Panc1 (cell line): ENCODE measurements at places on chromosomes 13 and 19.

DNA sequence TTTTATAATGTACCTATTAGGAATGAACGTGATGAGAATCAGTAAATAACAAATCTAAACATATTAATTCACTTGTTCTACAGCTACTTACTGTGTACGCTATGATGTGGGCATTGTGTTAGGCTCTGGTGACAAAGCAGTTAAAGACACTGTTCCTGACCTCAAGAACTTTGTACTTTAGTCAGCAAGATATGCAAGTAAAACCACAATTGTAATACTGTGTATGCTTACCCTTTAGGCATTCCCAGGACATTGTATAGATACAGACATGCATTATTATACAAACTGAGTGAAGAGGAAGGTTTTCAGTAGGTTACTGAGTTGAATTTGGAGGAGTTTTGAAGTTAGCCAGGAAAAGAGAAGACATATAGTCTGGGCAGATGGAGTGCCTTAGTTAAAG lies 435.8 kb downstream of the HS6ST3 start:
- DNase-seq, result no peak

- DNase-seq, result no peak
Measured at GRCh38 chr13:30615866-30616541, 1.7 kb upstream of the USPL1 start.

DNA sequence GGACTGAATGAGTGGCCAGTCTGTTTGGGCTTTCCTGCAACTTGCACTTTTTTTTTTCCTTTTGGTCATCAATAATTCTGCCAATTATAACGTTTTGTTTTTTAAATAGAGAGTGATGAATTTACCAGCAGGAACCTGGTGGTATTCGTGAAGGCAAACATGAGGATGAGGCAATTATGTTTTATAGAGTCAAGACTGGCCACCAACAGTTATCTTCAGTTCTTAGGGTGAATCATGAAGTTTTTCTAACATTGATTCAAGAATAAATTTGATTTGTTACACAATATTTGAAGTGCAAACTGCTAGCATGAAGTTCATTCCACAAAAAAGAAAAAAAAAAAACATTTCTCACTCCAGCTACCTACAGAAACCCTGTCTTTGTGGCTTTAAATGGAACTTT lies 244.5 kb downstream of the SPRY2 start:
- DNase-seq, result no peak

DNA sequence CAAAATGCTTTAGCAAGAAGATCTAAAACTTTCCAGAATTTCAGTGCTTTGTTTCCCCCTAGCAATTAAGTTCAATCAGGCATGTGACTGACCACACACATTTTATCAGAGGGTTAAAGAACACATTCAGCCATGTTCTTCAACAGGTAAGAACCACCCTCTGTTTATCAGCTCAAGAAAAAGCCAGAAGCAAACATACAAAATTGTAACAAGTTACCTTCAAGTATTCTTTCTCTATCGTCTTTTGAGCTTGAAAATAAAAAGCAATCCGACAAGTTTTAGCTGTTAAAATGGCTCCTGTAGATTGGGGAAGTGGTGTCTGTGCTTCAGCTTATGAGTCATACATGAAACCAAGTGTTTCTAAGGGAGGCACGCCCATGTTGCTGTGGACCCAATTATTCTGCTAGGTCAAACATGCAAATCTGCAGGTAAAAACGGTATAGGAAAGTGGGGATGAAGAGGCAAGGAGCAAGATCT lies at the start of gene ELF1:
ELF1 (minus strand) TSS at position 306 of the 477 bp plus-strand sequence. CDS start 37,262 bp downstream, outside the sequence.
- no peak for DNase-seq

GRCh38 chr13:22062478-22063205 lies 391.8 kb downstream of the FGF9 start:
- no peak for DNase-seq

GRCh38 chr19:29917911-29918310 lies 24.1 kb upstream of the URI1 start:
- no peak for DNase-seq

- no peak for DNase-seq
Measured at GRCh38 chr13:50014386-50014785, 858 bp upstream of the KCNRG start.

- no peak for DNase-seq
Measured at GRCh38 chr13:40208517-40208916, 457.9 kb downstream of the FOXO1 start.

GRCh38 chr19:47716270-47716937 lies 3.2 kb downstream of the EHD2 start:
- DNase-seq, result no peak

GRCh38 chr13:93173654-93174053 lies 53.0 kb upstream of the GPC6 start:
- DNase-seq, result no peak

- no peak for DNase-seq
Measured at GRCh38 chr13:103102482-103102881, 36.3 kb upstream of the SLC10A2 start.

- no peak for DNase-seq
Measured at GRCh38 chr19:4930664-4931063, 21.4 kb downstream of the UHRF1 start.

GRCh38 chr13:100269837-100270236 lies 180.9 kb downstream of the PCCA start:
- no peak for DNase-seq

- DNase-seq, result no peak
Measured at GRCh38 chr19:54572696-54573311, 786 bp upstream of the LILRA2 start.

DNA sequence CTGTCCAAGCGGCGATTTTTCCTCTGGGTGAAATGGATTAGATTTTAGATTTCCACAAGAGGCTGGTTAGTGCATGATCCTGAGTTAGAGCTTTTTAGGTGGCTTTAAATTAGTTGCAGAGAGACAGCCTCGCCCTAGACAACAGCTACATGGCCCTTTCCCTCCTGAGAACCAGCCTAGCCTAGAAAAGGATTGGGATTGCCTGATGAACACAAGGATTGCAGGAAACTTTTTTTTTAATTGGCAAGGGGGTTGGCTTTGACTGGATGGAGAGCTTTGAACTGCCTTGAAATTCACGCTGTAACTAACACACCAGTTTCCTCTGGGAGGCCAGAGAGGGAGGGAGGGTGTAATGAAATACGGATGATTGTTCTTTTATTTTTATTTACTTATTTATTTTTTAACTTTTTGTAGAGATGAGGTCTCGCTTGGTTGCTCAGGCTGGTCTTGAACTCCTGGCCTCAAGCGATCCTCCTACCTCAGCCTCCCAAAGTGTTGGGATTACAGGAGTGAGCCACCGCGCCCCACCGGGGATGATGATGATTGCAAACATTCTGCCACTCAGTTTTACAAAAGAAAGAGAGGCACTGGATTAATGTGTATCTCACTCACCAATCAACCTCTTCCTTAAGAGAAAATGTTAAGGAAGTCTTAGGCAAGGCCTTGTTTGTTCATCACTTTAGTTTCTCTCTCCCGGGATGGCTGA lies 1.9 kb downstream of the LDLR start:
- no peak for DNase-seq

DNA sequence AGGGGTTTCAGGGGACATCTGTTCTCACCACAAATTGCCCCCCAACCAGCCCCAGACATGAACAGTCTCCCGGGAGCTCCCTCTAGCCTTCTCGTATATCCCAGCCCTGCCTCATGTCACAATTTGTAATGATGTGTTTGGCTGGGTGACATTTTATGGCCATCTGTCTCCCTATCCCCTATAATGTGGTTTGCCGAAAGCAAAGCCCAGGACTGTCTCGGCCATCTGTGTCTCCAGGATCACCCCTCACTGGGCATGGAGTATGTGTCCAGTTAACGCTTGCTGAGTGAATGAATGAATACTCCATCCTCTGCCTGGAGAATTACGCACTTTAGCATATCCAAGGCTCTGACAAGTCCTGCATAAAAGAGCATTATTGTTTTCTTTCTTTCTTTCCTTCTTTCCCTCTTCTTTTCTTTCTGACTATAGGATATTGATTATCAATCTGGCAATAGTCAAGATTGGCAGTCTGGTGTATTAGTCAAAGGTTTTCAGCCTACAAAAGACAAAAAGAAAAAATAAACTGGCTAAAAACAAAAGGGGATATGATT lies 15.1 kb downstream of the HPN start:
- DNase-seq, result no peak

- DNase-seq, result no peak
Measured at GRCh38 chr13:43196086-43196621, 172.8 kb downstream of the DNAJC15 start.

DNA sequence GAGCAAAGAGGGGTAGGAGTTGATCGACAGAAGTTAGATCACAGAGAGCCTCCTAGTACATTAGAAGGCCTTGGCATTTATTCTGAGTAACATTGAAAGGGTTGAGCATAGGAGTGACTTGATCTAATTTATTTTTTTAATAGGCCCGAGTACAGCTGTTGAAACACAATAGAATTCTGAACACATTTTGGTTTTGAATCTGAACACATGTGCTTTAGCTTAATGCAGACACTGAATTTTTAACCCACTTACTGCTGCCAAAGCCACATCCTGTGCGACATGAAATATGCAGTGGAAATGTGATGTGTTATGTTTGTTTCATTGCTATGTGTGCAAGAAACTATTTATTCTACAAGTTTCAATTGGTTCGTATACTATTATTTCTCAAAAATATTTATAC lies 1505.9 kb downstream of the PCDH9 start:
- DNase-seq, result no peak

DNA sequence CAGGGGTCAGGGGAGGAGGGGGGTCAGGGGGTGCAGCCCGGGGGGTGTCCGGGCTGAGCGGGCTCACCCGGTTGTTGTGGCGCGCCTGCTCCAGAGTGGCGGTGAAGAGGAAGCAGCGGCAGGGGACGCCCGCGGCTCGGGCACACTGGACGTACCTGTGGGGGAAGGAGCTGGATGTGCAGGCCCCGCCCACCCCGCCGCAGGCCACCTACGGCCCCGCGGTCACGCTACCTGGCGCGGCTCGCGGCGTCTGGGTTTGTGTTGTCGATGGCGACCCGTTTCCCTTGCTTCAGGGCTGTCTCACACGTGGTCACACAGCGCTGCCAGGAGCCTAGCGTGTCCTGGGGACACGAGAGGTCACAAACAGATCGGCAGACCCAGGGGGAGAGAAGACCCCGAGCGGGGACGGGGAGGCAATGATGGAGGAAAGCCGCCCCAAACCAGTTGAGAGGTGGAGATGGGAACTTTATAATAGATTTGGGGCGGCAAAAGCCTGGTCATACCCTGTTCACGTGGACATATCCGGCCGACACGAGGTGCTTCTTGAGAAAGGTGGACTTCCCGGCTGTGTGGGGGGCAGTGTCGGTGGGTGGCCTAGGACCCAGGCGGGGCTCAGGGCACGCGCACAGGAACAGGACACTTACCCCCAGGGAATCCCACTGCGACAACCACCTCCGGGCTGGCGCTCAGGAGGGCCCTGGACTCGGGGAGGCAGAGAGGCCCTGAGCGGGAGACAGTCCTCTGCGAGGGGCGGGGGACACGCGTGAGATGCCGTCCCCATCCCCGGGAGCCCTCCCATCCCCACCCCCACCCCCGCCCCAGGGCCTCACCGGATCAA lies 5.6 kb downstream of the PNKP start:
- DNase-seq, result no peak

DNA sequence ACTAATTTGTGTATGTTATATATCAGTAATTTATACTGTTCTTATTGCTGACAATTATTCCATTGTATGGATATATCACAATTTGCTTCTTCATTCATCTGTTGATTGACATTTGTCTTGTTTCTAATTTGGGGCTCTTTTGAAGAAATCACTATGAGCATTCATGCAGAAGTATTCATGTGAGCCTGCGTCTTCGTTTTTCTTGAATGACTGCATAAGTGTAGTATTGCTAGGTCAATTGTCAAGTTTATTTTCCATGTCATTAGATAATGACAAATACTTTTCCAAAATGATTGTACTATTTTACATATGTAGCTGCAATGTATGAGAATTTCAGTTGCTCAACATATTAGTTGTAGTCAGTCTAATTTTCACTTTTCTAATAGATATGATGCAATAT lies 1796.9 kb downstream of the SLITRK5 start:
- DNase-seq, result no peak

GRCh38 chr13:111323950-111324651 lies 3.7 kb downstream of the TEX29 start:
- no peak for DNase-seq

GRCh38 chr19:5360003-5360780 lies 19.6 kb upstream of the PTPRS start:
- no peak for DNase-seq

GRCh38 chr19:7582446-7582845 lies 13.2 kb upstream of the CAMSAP3 start:
- DNase-seq, result no peak

- DNase-seq, result no peak
Measured at GRCh38 chr13:36341718-36342117, 4.5 kb downstream of the SPART start.

- no peak for DNase-seq
Measured at GRCh38 chr13:91643394-91643793, 245.0 kb downstream of the GPC5 start.

GRCh38 chr13:66803808-66804456 lies 426.2 kb downstream of the PCDH9 start:
- DNase-seq, result no peak

- no peak for DNase-seq
Measured at GRCh38 chr13:41847216-41847615, 113.7 kb downstream of the VWA8 start.

DNA sequence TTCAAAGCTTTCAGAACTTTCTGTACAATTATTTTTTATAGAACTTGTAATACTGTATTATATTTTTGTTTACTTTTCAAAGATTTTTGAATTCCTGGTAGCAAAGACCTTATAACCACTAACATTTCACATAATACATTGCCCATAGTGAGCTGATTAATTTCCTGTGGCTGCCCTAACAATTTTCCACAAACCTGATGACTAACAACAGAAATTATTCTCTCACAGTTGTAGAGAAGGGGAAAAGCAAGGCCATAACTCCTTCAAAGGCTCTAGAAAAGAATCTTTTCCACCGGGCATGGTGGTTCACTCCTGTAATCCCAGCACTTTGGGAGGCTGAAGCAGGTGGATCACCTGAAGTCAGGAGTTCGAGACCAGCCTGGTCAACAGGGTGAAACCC lies 19.1 kb downstream of the KLF12 start:
- DNase-seq, result no peak

DNA sequence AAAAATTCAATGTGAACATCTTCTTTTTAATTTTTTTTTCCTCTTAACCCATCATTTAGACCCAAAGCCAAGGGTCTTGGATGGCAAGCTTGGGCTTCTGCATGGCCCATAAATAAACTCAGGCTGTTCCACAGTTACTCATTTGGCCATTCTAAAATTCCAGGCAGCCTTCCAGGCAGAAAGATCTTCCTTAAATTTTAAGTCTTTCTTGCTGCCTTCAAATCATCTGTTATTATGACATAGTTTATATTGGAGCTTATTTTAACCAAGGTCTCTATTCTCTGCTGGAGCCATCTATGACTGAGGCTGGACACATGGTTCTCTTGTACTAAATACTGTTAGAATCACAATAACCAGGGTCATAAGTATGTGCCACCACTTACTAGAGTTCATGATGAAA lies 317.3 kb upstream of the MAB21L1 start:
- DNase-seq, result no peak
